ENCODE measurements at places on chromosomes 16 and 17.

DNA sequence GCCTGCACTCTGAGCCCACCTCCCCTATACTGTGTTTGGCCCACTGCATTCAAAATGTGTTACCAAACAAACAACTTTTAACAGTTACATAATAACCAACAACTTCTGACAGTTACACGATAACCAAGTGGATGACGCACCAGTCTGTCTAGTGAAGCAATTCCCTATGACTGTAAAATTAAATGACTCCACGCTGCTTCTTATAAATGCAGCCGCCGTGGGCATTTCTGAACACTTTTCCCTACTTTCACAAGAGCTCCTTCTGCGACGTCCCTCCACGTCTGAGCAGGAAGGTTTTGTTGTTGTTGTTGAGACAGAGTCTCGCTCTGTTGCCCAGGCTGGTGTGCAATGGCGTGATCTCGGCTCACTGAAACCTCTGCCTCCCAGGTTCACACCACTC, 27.6 kb downstream of the ZNF276 start:
- DNase-seq, result no peak

- peak; percentile 54 for DNase-seq
Measured at GRCh38 chr17:70144260-70144846, 25.0 kb upstream of the KCNJ2 start.

GRCh38 chr16:71474864-71475263, 12.8 kb upstream of the ZNF23 start:
- DNase-seq, result no peak

- DNase-seq, result no peak
Measured at GRCh38 chr16:1420111-1420539, 422 bp downstream of the UQCC4 start.
